ENCODE measurements at places on chromosomes 2 and 18.
A peak's percentile ranks its signal among the peaks of the same experiment; 100 is the strongest.

DNA sequence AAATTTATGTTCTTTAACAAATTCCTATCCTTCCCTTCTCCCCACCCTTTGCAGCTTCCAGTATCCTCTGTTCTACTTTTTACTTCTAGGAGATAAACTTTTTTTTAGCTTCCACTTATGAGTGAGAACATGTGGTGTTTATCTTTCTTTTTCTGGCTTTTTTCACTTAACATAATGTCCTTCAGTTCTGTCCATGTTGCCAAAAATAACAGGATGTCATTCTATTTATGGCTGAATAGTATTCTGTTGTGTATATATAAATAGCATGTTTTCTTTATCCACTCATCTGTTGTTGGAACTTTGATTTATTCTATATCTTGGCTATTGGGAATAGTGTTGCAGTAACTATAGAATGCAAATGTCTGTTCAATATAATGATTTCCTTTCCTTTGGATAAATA, 1191.2 kb downstream of the CNTNAP5 start:
- ATAC-seq = no peak

DNA sequence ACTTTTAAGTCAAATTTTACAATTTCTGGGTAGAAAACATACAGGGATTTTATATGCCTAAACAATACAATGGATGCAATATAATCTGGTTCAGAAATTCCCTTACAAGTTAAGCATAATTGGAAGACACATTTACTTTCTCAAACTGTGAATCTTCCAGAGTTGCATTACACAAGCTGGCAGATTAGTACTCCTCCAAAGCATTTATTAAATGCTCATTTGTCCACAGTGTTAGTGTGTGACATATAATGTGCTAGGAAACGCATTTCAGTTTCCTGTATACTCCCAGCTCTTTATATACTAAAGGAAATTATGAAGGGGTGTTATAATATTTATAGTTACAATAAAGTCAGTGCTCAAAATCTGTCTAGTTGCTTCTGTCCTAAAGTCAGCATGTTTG, 239.0 kb upstream of the FIGN start:
- no peak for ATAC-seq

DNA sequence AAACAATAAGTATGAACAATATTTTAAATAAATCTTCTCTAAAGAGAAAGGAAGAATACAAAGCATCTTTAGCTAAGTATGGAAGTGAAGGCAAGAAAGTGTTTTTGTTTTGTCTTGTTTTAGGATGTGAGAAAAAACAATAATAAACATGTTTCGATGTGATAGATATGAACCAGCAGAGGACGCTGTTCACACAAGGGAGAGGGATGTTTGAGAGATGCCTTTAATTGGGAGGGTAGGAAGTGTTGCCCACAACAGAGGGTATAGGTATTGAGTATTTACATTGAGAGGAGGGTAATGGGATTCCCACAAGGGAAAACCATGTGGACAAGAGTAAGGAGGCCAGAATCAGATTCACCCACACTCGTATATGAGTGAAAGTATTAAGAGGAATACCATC, 55.1 kb downstream of the CDH19 start:
- no peak for ATAC-seq

DNA sequence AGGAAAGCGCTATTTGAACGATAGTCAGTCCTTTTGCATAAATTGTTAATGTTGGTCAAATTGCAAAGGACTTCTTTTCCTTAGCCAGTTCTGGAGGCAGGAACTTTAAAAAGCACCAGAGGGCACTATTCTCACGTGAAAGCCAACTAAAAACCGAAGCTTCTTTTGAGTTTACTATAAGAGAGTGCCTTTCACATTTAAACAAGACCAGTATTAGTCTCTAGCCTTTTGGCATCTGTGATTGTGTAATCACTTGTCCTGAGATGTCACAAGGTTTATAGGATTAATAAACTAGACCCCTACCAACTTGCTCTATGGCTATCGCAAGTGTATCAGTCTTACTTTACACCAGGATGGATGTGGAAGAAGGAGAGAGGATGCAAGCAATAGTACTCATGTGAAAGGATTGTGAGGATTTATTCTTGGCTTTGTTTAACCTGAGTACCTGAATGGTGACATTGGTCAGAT, 14.4 kb upstream of the STAT4 start:
- ATAC-seq = peak; percentile 85

GRCh38 chr2:88729061-88729745, 37.7 kb downstream of the RPIA start:
- no peak for ATAC-seq

- ATAC-seq = no peak
Measured at GRCh38 chr2:155215037-155215707, 516.7 kb downstream of the KCNJ3 start.

DNA sequence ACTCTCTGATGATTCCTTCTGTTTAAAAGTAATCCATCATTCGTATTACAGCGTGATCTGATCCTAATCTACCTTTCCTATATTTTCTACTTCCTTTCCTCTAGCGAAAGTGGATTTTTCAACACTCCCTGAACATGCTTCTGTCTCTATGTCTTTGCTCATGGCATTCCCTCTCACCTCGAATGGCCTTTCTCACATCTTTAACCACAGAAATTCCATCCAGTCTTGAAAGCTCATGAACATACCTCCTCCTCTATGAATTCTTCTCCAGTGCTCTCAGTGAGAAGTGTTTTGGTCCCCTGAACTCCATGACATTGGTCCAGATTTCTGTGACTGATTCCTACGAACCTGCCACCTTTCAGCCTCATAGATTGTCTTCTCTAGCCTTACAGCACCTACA, 323.2 kb downstream of the RAD51AP2 start:
- ATAC-seq = no peak
